NCI-H1105 (cell line): ENCODE measurements at places on chromosomes 2 and 18.
A peak's percentile ranks its signal among the peaks of the same experiment; 100 is the strongest.

DNA sequence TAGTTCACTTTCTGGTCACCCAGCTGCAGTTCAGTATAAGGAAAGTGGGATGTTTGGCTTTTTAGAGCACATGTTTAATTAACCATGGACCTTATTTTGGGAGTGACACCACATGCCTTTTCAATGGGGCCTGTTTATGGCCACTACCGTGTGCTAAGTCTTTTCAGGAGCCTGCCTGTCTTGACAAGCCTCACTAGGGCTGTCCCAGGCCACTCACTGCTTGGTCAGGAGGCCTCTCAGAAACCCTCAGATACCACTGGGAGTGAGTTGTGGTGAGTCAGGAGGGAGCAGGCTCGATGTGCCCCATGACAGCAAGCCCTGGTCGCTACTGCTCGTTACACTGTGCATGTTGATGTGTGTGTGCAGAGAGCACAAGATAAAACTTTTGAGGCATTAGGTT, 123.0 kb downstream of the MAP4K4 start:
- no peak for DNase-seq

DNA sequence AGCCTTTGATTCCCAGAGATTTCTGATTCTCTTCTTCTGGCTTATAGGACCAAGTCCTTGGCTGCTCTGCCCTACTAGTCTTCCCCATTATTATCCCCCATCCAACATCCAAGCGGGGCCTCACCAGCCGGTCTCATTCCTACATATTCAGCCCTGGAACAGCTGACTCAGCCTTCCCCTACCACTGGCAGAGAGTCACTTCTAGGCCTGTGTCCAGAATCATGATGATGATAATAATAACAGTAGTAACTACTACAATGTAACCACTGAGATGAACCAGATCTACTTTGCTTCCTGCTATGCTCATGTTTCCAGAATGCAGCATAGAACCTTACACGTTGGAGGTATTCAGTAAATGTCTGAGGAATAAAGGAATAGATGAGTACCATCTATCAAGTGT, 295.2 kb downstream of the SRBD1 start:
- no peak for DNase-seq

DNA sequence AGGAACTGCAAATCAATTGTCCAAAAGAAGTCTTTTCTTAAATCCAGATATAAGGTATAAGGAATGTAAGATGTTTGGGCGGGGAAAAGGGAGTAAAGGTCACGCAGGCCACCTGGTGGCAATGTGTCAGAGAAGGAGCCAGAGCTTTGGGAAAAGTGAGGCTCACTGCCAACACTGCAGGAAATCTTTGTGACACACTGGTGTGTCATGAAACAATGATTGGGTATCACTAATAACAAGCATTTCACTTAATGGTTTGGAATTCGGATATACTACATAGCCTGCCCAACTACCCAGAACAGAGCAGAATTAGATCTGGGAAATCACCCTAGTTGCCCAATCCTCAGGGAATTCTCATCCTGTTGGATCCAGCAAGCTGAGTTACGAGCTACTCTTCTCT, 61.0 kb downstream of the RBMS1 start:
- no peak for DNase-seq

DNA sequence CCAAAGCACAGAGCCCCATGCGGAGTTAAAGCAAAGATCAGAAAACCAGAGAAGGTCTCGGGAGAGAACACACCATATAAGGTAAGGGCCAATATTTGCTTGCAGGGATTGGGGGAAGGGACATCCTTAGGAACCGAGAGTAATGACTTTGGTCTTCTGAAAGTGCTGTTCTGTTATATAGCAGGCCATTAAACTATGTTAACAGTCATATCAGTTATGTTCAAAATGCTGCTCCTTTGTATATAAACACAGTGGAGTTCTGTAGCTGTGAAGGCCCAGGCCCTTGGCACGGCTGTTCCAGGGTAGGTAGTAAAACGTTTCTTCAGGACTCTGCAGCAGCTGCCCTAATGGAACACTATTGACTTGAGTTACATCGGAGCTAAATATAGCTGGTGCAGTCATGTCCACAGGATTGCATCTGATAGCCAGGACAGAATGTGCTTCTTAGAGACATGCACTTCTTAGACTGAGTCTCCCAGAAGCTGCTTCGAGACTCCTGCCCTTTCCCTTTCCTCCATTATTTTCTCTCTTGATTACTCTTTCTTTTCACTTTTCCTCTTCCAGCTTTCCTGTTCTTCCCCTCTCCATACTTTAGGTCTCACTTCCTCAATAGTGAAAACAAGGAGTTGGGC, 122.4 kb downstream of the SETBP1 start:
- DNase-seq = no peak

DNA sequence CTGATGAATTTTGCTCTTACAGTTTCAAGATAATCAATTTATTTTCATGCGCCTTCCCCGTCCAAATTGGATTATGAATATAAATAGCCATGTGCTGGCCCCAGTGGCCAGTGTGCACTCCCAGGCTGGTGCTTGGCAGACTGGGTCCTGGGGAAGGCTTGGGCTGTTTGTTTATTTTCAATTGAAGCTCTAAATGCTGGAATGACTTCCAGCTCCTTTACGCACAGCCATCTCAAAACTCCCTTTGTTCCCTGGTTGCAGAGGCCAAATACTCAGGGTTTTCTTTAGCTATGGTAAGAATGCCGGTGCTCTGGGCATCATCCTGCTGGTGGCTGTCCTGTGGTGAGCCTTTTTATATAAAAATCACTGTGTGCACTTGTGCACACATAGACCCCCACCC, 131.5 kb downstream of the PRKCE start:
- no peak for DNase-seq

GRCh38 chr2:240347373-240347940, 88.0 kb upstream of the GPC1 start:
- DNase-seq = no peak

GRCh38 chr2:191404568-191404991, 159.4 kb downstream of the MYO1B start:
- DNase-seq = no peak

DNA sequence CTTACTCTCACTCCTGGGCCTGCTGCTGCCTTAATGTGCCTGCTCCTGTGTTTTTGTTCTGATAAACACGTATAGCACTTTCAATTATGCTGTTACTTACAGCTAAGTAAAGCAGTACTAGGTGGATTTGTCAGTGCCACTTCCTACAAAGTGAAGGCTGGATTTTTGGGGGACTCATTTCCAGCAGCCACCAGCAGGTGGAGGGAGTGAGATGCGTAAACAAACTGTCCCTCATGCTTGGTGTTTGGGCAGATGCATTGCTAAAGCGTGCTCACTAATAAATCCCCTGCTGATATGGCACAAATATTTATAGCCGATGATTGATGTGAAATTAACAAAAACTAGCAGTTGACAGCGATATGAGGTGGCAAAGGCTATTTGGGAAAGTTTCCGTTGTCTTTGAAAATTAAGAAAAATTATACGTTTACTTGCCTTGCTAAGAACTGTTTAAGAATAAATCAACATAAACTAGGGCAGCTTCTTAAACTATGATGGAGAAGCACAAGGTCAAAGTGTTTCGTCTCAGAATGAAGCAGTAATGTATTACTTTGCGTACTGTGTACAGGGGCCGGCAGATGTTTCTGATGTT, 101.7 kb downstream of the AGAP1 start:
- DNase-seq = peak; percentile 61

- DNase-seq = no peak
These were observed 134.2 kb downstream of the PXDN start for GRCh38 chr2:1610096-1610485.

DNA sequence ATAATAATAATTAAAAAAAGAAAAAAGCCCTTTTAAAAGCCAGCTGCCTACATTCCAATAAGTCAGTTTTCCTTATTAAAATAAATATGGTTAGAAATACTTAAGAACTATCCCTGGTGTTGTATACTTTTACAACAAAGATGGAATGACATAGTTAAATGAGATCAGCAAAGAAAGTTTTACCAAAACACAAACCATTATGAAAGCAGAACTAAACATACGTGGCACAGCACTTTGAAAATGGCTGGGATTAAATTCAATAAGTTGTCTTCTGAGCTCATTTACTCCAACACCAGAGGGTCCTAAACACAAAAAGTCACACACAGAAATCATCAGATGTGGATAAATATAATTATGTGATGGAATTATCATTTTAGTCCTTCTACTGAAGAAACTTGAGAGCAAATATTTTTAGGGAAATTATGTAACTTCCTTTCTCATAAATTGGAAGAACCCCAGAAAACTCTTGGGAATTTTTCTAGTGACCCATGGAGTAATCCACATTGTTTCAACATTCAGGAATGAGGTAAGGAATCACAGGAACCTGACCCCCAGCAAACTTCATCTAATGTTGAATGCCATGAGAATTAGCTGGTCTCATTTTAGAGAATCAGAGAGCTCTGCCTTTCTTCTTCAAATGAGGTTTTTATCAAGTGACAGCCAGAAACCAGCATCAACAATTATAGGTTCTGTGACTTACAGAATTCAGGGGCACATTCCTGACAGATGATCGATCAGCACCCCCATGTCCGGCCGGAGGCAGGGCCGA, 11.5 kb upstream of the TMEM237 start:
- DNase-seq = no peak

- DNase-seq = no peak
These were observed 171.0 kb downstream of the OSR1 start for GRCh38 chr2:19187323-19188020.
